ENCODE measurements at places on chromosomes 4 and X.

DNA sequence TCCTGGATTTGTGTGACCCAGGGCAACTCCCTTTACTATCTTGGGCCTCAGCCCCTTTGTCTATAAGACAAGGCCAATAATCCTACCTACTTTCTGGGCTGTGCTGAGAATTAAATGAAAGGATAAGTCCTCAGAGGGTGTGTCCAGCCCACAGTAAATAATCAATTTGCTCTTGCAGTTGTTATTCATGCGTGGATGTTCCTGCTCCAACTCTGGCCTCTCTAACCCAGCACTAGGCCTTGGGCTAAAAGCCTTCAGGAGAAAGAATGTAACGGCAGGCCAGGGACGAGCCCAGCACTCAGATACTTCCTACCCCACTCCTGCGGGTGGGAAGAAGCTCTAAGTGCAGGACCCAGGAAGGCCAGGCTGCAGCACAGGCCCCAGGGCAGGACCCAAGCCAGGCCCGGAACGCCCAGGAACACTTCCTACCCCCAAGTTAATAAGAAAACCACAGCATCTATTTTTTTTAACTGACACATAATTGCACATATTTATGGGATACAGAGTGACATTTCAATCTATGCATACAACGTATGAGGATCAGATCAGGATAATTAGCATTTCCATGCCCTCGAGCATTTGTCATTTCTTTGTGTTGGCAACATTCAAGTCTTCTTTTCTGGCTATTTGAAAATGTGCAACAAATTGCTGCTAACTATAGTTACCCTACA, 179.6 kb upstream of the RBPJ start:
- no peak for DNase-seq

DNA sequence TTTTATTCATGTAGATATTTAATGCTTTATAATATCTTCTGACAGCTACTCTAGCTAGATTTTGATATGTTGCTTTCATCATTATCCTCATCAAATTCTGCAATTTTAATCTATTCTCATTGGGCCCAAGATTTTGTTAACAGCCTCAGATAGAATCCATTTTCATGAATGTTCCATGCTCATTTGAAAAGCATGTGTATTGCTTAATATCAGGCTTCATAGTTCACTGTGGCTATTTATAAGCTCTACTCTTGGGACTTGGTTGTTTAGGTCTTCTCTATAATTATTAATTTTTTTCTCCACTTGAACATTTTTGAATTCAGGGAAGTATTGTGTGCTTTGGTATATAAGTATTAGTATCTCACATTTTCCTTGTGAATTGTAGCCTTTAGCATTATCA, 41.8 kb downstream of the RAB40A start:
- DNase-seq, result no peak

GRCh38 chr4:127533028-127533700, 99.6 kb upstream of the INTU start:
- DNase-seq, result no peak

GRCh38 chr4:5134620-5135019, 83.3 kb downstream of the STK32B start:
- no peak for DNase-seq

DNA sequence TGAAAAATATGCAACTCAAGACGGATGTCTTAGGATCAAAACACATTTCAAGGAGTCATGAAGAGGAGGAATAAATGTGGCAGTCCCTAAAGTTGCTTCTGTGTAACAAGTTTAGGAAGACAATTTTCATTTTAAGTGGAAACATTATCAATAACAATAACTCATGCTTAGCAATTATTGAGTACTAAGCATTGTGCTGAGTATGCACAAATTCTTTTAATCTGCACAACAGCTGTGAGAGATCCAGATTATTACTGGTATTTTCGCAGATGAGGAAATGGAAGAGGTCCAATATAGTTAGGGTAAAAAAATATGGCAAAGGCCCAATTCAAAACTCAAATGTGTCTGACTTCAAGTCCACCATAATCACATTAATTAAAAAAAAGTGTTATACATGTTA, 2.9 kb upstream of the TEX13B start:
- no peak for DNase-seq

DNA sequence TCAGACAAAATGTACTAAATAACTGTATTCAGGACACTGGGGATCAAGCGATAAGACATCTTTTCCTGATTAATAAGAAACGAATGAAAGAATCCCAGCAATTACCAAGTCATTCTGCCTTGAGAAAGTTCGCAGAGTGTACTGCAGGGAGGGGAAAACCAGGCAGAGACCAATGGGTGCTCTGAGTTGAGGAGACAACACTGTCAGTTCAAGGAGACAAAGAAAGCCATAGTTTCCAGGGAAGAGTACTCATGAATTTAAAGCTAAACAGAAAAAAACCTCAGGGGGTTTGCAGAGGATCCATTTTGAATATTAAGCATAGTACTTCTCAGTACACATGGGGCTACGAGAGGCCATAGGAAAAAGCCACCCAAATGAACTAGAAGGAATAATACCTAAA, 573.0 kb downstream of the KCTD8 start:
- DNase-seq, result no peak

DNA sequence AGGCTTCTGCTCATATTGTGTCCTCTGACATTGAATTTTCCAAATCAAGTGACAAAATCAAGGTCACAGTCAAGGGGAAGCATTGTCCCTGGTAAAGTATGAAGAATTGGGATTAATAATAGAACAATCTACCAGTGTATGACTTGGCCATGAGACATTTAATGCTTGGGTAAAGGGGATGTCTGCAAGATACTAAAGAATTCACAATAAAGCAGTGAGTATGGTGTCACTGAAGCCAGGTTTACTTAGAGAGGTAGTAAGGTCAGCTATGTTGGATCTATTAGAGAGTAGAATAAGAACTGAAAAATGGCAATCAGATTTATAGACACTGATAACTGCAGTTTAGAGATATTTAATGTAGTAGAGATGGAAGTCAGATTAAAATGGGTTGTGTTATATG, 349.2 kb downstream of the BMPR1B start:
- no peak for DNase-seq

DNA sequence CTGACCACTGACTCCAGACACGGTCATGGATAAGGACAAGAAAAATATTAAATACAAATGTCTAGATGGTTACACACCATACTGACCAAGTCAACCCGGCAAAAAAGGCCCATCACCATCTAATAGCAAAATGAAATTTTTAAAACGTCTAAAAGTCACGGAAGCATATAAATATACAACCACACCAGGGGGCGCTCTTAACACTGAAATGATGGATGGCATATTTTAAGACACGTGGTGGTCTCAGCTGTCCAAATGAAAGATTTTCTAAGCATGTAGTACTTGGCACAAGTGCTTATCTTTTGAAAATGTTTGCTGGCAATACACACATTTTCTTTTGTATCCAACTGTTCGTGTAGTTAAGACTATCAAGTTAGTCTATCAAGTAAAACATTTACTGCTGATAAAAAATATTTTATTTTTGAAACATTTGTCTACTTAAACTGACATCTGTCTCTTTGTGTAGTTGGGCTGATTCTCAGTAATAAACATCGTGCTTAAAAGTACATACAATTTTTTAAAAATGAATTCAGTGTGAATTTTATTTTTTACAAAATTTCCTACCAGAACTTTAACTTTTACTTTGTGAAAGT, 64.6 kb downstream of the COX7B2 start:
- DNase-seq, result no peak

DNA sequence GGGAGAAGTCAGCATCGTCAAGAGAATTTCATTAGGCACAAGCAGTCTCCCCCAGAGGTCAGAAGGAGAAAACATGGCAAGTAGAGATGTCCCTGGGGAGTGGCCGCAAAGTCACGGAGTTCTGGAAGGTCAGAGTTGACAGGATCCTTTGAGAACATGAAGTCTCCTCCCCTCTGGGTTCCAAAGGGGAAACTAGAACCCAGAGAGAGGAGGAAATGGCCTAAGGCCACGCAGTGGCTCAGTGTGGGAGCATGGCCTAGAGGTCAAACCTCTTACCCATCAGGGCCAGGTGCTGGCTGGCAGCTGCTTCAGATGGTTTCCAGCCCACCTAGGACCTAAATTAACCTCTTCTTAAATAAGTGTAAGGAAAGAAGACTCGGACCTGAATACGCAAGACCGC, 884 bp downstream of the IDH3G start:
- DNase-seq, result no peak

GRCh38 chr4:174189392-174190015, 94.0 kb downstream of the FBXO8 start:
- no peak for DNase-seq

- DNase-seq, result no peak
These were observed 111.8 kb downstream of the ZNF518B start for GRCh38 chr4:10345381-10345784.

- no peak for DNase-seq
These were observed 57.0 kb downstream of the MND1 start for GRCh38 chr4:153401501-153401900.

- no peak for DNase-seq
These were observed 184.8 kb downstream of the UNC5C start for GRCh38 chr4:95363966-95364365.

DNA sequence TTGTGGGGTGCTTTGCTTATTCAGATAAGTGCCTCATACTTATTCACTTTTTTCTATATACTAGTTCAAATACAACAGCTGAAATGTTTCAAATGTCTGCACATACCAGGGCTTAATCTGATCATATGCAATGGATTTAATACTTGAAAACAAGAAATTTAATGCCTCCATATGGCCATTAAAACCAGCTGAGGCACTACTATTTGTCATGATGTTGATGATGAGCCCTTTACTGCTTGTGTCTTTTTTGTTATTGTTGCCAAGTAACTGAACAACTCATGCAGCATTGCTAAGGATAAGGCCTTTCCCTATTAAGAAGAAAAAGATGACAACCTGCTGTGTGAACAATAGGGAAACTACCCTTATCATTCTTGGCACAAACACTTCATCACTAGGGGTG, 52.5 kb downstream of the MAGEB10 start:
- no peak for DNase-seq

DNA sequence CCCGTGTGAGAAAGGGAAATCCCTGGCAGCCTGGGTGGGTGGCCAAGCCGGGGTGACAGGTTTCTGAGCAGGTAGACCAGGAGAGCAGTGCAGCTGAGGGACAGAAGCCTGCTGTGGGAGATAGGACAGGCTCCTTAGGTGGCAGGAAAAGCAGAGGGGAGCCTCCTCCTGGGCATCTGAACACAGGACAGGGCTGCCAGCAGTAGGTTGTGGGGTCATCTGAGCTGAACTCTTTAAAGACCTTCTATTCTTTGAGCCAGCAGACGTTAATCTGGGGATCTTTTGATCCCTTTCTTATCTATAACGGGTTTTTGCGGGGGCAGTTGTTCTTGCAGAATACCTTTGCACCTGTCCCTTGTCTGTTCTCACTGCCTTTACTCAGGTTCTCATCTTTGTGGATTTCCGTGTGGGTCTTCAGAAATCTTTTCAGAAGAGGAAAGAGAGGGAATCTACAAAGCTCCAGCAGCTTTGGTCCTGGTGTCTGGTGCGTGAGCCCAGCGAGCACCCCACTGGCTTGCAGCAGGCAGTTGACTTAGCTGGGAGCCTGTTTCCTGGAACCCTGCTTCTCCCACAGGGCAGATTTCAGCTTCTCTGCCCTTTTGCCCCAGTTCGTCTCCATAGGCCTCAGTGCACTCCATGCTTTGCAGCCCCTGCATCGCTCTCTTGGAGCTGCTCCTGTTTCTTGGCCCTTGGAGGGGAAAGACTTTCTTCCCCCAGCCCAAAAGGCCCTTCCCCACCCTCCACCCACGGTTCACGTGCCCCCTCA, 35.8 kb upstream of the TADA2B start:
- no peak for DNase-seq

DNA sequence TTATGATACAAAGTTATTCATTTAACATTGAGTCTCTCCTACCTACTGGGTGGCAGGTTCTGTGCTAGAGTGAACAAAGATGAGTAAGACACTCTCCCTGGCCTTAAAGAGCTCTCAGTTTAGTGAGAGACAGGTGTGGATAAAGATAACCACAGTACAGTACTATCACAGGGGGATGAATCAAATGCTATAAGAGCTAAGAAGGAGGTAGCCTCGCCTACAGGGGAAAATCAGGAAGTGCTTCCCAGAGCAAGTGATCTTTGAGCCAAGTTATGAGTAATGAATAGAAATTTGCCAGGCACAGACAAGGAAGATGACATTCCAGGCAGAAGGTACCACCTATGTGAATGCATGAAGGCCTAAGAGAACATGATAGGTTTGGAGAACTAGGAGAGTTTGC, 3.4 kb upstream of the IGBP1 start:
- DNase-seq, result no peak

- no peak for DNase-seq
These were observed 394.6 kb downstream of the C4orf33 start for GRCh38 chr4:129490516-129490915.

DNA sequence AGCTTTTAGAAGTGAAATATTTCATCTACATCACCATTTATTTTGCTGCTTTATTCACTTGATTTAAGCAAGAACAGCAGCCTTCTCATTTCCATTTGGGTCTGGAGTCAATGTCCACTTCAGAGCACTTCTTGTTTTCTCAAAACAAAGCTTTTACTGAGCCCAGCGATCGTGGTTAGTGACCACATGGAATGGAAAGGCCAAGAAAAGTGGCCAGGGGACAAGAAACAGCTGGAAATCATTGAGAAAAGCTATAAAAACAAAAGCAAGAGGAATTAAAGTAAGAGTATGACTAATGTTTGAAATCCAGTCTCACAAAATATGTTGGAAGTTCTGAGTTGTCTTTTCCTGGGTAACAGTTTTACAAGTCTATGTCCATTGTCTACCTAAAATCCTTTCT, 328.4 kb upstream of the INTU start:
- no peak for DNase-seq

GRCh38 chrX:20224814-20225487, 41.8 kb downstream of the RPS6KA3 start:
- DNase-seq, result no peak

DNA sequence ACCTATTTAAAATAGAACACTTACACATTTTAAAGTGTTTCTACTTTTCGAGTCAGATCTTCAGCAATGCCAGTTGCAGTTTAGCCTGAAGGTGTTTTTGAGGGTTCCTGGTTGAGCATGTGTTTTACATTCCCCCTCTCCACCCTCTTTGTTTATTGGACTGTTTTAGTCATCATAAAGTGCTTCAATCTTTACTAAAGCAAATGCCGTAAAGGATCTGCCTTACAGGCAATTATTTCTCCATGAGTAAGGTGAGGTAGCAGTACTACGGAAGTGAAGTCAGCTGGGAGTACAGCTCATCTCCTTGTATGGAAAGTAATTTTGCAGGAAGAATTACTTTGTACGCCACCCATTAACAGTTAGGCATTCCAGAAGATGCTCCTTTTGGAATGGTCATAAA, 36.9 kb downstream of the PDLIM5 start:
- no peak for DNase-seq

- DNase-seq, result no peak
These were observed 116.8 kb upstream of the RPS6KA3 start for GRCh38 chrX:20383477-20383876.

GRCh38 chr4:180751009-180751408, 1492.2 kb upstream of the TENM3 start:
- DNase-seq, result no peak

DNA sequence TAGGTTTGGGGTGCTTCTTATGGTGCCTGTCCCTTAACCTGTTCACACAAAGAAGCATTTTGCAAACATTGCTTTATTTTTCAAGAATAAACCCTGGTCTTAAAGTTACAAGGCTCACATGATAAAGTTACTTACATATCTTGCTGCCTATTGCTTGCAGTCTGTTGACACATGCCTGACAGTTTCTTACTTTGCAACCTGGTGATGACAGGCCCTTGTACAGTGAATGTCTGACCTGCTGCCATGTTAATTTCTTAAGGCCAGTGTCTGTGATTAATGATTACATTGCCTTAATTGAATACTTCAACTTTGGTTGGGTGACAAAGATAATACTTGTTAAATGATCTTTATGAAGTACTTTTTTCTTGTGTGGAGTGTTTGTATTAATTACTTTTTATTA, 49.9 kb downstream of the FIP1L1 start:
- no peak for DNase-seq

- DNase-seq, result no peak
These were observed 379.7 kb downstream of the TLL1 start for GRCh38 chr4:166252487-166253402.
